Activated CD8-positive, alpha-beta T cell treated with anti-CD3 and anti-CD28 coated beads for 36 hours (primary cell): ENCODE measurements at places on chromosomes 5 and 9. TPM values are rescaled to one million over a fixed set of nuclear protein-coding genes. Genes with fewer than 3 reads are reported as not detected.
A peak's percentile ranks its signal among the peaks of the same experiment; 100 is the strongest.

DNA sequence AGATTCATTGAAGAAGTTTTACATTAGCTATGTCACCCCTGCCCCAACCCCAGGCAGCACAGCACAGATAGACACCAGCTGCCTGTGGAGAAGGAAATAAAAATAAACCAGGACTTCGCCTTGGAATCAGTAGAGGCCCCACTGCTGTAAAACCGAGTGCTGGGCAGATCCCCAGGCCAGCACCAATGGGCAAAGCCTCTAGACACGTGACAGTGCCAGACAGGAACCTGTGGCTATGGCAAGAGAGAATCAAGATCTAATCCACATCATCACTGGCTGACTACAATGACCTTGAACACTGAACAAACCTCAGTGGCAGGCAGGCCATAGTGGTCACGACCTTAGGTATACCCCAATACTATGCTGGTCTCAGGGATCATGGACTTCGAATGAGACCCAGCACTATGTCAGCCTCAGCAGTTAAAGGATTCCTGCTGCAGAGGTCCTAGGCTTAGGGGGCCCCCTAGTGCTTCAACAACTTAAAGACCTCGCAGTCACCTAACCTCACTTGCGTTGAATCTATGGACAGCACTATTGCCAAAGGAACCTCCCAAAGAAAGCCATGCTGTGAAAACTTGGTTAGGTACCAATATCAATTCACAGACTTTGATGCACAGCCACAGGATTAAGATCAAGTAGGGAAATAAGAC lies 2118.6 kb upstream of the C9orf72 start:
- peak; percentile 2 for DNase-seq

DNA sequence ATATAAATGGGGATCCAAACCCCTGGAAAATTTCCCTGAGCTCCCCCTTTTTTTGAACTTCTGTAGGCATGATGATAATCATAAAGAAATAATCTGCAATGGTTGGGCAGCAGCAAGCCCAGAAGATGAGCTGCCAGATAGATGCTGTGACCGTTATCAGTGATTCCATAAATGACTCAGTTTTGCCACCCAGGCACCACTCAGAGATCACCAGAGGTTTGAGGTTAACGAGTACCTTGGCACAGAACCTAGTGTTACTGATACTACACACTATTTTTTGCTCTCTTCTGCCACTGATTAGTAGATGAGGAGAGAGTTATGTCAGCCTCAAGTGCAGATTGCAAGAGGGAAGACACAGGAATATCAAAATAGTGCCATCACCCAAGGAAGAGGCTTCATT lies 199.3 kb upstream of the PTGER4 start:
- peak; percentile 81 for DNase-seq

DNA sequence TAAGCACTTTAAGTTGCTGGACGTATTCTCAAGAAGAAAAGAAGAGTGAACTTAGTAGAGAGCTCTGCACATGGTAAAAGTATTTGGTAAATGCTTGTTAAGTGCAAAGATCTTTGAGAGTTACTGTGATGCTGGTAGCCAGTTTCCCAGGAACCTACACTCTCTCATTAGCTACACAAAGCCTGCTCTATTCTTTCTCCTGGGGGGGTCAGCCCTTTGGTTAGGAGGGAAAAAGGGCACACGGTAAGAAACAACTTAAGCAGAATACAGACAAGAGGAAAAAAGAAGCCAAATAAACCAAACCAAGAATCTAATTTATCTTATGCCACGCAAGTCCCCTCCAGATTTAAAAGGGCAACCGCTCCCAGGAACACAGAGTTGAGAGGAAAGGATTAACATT lies 1100.1 kb upstream of the CDH10 start:
- no peak for DNase-seq

- DNase-seq: no peak
These were observed 288.8 kb downstream of the GLIS3 start for GRCh38 chr9:4011054-4011453.

DNA sequence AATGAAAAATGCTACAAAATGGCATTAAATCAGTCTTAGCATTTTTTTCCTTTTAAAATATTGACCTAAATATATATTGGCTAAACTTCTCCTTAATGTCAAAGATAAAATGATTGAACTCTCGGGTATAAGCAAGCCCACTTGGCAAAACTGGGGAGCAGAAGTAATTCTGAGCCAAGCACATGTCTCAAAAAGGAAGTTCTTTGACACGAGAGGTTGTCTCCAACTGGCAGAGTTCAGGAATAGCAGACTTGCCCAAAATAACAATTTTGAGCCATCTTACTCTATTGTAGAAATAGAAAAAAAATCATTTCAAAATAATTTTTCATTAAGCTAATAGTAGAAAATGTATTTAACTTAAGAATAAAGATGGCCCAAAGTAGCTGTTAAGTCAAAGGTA lies 10.4 kb upstream of the MLLT3 start:
- no peak for DNase-seq

GRCh38 chr9:13446286-13446937 lies 166.9 kb upstream of the MPDZ start:
- no peak for DNase-seq

- DNase-seq: no peak
These were observed 500.7 kb downstream of the CDH12 start for GRCh38 chr5:22352493-22352892.

DNA sequence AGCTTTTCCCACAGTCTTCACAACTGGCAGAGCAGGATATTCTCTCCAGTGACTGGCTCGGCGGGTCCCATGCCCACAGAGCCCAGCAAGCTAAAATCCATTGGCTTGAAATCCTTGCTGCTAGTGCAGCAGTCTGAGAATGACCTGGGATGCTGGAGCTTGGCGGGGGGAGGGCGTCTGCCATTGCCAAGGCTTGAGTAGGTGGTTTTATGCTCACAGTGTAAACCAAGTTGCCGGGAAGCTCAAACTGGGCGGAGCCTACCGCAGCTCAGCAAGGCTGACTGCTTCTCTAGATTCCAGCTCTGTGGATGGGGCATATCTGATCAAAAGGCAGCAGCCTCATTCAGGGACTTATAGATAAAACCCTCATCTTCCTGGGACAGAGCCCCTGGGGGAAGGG lies 194.1 kb downstream of the CCDC171 start:
- no peak for DNase-seq

DNA sequence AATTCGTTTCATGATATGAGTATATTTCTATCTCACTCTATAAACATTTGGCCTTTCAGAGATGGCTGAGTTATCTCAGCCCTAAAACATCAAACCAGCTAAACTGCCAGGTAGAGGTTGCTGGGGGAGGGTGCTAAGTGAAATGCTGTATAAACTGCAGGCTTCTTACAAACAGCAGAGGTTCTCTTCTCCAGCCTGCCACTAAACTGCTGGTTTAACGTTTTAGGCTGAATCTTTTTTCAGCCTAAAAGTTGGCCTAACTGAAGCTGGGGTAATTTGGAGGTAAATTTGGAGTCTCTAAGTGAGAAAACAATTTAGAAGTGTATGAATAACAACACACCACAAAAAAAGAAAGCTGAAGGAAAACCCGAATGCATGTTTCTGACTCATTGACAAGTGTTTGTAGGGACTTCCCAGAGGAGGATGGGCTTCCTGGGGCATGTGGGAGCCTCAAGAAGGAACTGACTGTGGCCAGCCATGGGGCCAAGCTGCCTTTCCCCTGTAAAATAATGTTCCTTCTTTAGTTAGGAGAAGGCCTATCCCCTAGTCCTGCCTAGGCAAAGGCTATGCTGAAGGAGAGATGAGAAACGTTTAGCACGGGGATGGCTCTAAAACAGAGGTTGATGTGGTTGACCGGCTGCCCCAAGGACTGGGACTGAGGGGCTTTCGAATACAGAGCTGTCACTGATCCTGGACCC lies 44.3 kb downstream of the SLC28A3 start:
- DNase-seq: peak; percentile 79

DNA sequence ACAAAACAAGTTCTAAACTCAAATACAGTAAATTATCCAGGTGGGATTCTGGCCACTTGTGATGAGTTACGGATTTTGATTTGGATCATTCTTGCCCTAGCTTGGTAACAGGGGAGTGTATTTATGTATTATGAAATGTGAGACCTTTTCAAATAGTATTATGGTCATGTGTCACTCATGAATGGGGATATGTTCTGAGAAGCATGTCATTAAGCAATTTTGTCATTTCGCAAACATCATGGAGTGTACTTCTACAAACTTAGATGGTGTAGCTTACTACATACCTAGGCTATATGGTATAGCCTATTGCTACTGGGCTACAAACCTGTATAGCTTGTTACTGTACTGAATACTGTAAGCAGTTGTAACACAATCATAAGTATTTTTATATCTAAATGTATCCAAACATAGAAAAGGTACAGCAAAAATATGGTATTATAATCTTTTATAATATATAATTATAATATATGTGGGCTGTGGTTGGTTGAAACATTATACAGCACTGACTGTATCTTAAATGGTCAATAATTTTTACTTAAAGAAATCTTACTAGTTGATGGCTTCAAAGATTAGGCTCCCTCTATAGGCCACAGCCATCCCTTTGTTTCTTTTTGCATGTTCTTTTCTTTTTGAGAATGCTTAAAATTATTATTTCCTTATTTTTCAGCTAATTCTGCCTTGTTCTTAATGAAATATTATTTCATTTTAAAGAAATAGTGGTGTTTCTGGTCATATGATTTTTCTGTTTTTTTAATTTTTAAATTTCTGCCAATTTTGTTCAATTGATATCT lies 128.4 kb downstream of the MAST4 start:
- no peak for DNase-seq

DNA sequence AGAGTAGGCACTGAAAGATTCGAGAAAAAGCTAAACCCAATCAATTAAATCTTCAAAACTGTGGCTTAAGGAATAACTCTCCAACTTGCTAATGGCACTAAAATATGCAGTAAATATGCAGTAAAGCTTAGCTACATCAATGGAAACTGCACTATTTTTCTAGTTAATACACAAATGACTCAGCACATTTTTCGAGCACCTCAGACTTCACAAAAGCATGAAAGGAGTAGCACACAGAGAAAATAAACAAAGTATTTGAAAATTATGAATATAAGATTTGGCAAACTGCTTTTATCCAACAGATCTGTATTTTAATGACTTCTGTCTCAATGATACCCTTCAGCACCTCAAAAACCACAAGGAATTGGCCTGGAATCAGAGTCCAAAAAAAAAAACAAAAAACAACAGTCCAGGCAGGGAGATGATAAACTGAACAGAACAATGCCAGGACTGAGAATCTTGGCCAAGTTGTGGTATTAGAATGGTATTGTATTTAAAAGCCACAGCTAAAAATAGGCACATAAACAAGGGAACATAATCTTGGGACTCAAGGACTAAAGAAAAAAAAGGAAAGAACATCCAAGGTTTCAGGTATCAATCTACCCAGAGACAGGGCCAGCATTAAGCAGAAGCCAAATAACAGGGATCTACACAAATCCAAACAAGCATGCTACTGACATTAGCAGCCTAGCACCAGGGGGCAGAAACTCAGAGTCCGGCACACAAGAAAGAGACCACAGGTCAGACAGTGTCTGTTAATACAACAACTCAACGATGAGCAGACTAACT lies 21.4 kb downstream of the TMEM245 start:
- DNase-seq: no peak

DNA sequence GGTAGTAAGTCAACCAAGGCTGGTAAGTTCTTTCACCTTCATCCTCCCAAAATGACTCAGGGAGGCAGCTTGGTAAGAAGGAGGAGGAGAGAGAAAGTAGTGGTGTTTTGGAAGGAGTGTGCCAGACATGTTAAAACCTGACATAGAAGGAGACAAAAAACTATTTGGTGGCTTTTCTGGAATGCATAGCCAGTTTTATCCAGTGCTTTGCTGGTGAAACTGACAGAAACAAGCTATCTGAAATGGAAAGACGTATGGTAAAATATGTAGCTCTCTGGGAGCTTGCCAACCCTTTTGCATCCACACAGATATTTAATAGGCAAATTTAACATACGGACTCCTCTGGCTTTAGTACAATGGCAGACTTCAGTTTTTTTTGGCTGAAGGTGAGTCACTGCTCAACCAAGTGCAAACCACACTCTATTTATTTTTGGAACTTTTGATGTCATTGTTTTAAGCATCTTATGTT lies 45.4 kb downstream of the RAB14 start:
- DNase-seq: peak; percentile 28

- DNase-seq: no peak
These were observed 212.8 kb downstream of the ADCY2 start for GRCh38 chr5:7608772-7609171.

- DNase-seq: no peak
These were observed 71.2 kb downstream of the AK8 start for GRCh38 chr9:132806723-132807421.

DNA sequence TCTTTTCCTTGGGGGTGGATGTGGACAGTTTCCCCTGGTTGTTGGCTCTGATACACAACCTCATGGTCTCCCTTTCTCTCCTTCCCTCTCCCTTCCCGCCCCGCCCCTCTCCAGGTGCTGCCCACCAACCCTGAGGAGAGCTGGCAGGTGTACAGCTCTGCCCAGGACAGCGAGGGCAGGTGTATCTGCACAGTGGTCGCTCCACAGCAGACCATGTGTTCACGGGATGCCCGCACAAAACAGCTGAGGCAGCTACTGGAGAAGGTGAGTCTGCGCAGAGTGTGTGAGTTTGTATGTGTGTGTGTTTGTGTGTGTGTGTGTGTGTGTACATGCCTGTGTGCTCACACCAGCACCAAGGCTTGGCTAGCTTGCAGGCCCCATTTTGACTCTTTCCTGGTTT lies 2.6 kb downstream of the OLFM1 start:
- no peak for DNase-seq

- DNase-seq: no peak
These were observed 49.7 kb downstream of the PRDM6 start for GRCh38 chr5:123138774-123139173.

DNA sequence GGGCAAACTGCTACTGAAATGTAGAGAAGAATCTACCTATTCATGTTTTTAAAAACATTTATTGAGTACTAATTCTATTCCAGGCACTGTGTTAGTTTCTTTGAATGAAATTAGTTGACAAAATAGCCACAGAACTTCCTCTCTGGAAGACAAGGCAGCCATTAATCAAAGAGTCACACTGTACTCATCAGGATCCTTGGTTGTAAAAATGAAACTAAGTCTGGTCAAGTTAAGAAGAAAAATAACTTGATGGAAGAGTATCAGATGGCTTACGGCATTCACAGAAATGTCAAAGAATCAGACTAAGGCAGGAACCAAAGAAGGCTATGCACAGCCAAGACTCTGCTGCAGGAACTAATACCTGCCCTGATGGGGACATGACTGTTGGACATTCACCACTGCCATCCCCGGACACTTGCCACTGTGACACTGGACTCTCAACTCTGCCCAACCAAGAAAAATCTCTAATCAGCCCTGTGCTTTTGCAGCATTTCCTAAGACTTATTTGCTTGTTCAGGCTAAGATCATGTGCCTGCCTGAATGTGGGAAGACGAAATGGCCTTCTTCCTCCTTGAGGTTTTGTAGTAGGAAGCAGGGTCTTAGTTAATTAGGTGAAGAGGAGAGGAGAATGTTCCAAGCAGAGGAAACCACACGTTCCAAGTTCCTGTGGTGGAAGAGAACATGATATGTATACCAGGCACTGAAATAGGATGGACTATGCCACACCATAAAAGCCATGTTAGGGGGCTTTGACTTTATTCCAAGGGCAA lies 23.3 kb upstream of the NDUFB6 start:
- DNase-seq: no peak

- no peak for DNase-seq
These were observed 6.6 kb upstream of the N4BP3 start for GRCh38 chr5:178106556-178107239.

The EFCAB9 gene
- not detected for total RNA-seq

The PHF24 gene
- total RNA-seq: not detected

The CAMK2A gene
- total RNA-seq: not detected

The INSL6 gene
- not detected for total RNA-seq

The PRLR gene
- total RNA-seq: not detected

The ARL14EPL gene
- not detected for total RNA-seq

The IFNA2 gene
- not detected for total RNA-seq

The GRXCR2 gene
- not detected for total RNA-seq

The ISOC1 gene
- 23.4 TPM for total RNA-seq

The PARP8 gene
- total RNA-seq: 48.3 TPM

The CEL gene
- 3.0 TPM for total RNA-seq

The PSD2 gene
- total RNA-seq: not detected
